ENCODE measurements at places on chromosomes 6 and 20. TPM values are rescaled to one million over a fixed set of nuclear protein-coding genes. Genes with fewer than 3 reads are reported as not detected.

Gene LRRC73
- total RNA-seq: 1.4 TPM

Gene C6orf132
- 1.8 TPM for total RNA-seq

Gene CCN6
- total RNA-seq: not detected

Gene ARHGAP18
- 4.5 TPM for total RNA-seq

Gene EDN1
- 45.7 TPM for total RNA-seq

Gene KIF6
- 0.16 TPM for total RNA-seq

Gene OR2B6
- total RNA-seq: 0.15 TPM

Gene HCRTR2
- total RNA-seq: not detected

Gene RUNX2
- 1.2 TPM for total RNA-seq

Gene EPHA7
- 0.09 TPM for total RNA-seq

Gene SLC17A2
- not detected for total RNA-seq

Gene TREML1
- not detected for total RNA-seq

Gene BANF2
- total RNA-seq: not detected

Gene TUBB1
- 0.02 TPM for total RNA-seq

Gene LGSN
- 3.3 TPM for total RNA-seq

Gene EHMT2
- 25.9 TPM for total RNA-seq

Gene DYNLT2
- 0.62 TPM for total RNA-seq

Gene POU5F1
- 5.3 TPM for total RNA-seq

Gene COL21A1
- 0.76 TPM for total RNA-seq

Gene CRIP3
- 1.1 TPM for total RNA-seq

Gene IL17F
- total RNA-seq: not detected

Gene PRICKLE4
- 0.76 TPM for total RNA-seq

Gene EPPIN
- not detected for total RNA-seq

Gene CBLN4
- not detected for total RNA-seq

Gene ZKSCAN3
- total RNA-seq: 1.5 TPM

Gene MTHFD1L
- 38.7 TPM for total RNA-seq

Gene LTB
- total RNA-seq: 0.38 TPM

Gene BTBD3
- total RNA-seq: 17.3 TPM

Gene SPEF1
- 2.5 TPM for total RNA-seq

Gene EYA2
- 3.3 TPM for total RNA-seq

Gene PSORS1C1
- 4.2 TPM for total RNA-seq

Gene NOTCH4
- total RNA-seq: 0.36 TPM

Gene CST1
- total RNA-seq: 1.1 TPM

Gene ZBTB12
- 5.3 TPM for total RNA-seq

Gene MYLK2
- 0.35 TPM for total RNA-seq

Gene PROKR2
- total RNA-seq: not detected

Gene WFDC5
- not detected for total RNA-seq

Gene KCNQ2
- 0.81 TPM for total RNA-seq

Gene SOBP
- 0.91 TPM for total RNA-seq

Gene PNPLA1
- total RNA-seq: not detected

Gene OR2H2
- total RNA-seq: not detected

Gene CLPSL2
- 1.2 TPM for total RNA-seq

Gene TUBB2B
- 13.4 TPM for total RNA-seq

Gene CTCFL
- total RNA-seq: 0.06 TPM

Gene ADGRF1
- 0.16 TPM for total RNA-seq

Gene TCF15
- total RNA-seq: not detected

Gene PAX1
- 0.05 TPM for total RNA-seq

Gene ZC2HC1B
- total RNA-seq: not detected

Gene IMPG1
- not detected for total RNA-seq

Gene PDE7B
- total RNA-seq: 1.4 TPM

Gene SLCO4A1
- 8.4 TPM for total RNA-seq

Gene NKX2-4
- total RNA-seq: not detected

Gene PDSS2
- 5.2 TPM for total RNA-seq

Gene ZSCAN23
- total RNA-seq: not detected

All from A549 treated with CORT108297 at 1 μM for 4 hours (cell line).